ENCODE measurements at places on chromosomes 7 and 10.
A peak's percentile ranks its signal among the peaks of the same experiment; 100 is the strongest.

DNA sequence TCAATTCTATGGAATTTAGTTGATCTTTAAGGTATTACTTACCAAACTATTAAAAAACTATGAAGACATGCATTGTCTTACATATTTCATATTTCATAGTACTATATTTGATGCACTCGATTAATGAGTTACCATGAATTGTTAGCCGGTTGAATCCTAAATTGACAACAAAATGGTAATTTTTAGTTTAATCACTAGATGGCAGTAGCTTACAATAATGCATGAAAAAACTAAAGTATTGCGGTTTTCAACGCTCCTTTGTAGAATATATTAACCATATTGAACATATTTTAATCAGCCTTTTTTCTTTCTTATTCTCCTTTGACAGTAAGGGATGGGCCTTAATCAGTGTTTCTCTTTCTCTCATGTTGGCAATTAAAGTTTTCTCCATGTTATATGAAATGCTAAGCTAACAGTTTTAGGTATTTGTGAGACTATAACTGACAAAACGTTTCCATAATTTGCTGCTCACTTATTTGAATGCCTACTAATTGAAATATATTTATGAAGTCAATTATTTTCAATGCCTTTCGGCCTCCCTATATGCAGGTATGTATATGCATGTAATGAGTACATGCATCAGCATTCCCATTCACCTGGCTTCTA is 48.5 kb upstream of the ARL4A start:
- DNase-seq: no peak

GRCh38 chr10:99329304-99329553 is at the start of gene CNNM1:
Gene CNNM1, plus strand, starts transcription at chr10:99329356. Its CDS starts 32 bp downstream, at chr10:99329388.
- peak; percentile 6 for DNase-seq

DNA sequence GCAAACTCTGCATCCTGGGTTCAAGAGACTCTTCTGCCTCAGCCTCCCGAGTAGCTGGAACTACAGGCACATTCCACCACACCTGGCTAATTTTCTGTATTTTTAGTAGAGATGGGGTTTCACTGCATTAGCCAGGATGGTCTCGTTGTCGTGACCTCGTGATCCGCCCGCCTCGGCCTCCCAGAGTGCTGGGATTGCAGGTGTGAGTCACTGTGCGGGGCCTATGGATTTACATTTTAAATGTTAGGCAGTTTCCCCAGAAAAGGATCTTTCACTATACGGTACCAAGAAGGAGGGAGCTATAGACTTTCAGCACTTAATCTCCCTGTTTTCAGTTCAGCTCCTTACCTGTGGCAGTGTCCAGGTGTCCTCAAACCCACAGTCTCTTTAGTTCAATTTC is 50.8 kb downstream of the SIRT1 start:
- no peak for DNase-seq

DNA sequence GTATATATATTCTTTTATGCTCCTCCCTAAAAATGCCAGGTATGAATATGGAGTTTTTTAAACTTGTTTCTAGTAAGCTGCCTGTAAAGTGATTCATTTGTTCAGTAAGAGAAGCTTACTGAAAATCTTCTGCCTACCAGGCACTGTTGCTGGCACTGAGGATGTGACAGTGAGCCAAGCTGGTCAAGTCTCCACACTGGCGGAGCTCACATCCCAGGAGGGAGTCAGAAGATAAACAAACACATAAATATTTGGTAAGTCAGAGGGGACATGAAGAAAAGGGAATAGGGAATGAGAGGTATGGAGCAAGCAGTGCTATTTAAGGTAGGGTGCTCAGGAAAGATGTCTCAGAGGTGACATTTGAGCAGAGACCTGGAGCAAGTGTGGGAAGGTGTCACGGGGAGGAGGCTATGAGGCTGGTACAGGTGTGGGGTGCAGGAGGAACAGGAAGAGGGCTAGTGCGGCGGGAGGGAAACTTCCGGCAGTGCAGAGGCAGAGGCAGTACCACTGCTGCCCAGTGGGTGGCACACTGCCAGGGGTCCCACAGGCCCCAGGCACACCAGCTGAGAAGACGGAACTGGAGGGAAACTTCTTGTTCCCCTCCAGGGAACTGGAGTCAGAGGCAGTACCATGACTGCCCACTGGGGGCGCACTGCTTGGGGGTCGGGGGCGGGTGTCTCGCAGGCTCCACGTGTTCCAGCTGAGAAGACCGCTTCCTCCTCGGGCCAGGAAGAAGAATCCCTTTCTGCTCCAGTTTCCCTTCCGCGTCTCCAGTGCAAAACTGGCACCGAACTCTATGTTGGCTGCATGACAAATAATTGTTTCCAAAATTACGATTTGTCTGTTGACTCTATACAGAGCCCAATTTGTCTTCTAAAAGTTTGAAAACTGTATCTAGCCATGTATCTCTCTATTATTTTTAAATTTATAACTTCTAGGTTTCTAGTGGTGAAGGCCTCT is 161.0 kb downstream of the TEX36 start:
- DNase-seq: peak; percentile 6

GRCh38 chr7:134637934-134638719 is 8.5 kb upstream of the BPGM start:
- no peak for DNase-seq

- no peak for DNase-seq
These were observed 10.4 kb downstream of the C10orf105 start for GRCh38 chr10:71708897-71709882.

GRCh38 chr7:102241431-102241830 is 45.2 kb upstream of the SH2B2 start:
- no peak for DNase-seq

DNA sequence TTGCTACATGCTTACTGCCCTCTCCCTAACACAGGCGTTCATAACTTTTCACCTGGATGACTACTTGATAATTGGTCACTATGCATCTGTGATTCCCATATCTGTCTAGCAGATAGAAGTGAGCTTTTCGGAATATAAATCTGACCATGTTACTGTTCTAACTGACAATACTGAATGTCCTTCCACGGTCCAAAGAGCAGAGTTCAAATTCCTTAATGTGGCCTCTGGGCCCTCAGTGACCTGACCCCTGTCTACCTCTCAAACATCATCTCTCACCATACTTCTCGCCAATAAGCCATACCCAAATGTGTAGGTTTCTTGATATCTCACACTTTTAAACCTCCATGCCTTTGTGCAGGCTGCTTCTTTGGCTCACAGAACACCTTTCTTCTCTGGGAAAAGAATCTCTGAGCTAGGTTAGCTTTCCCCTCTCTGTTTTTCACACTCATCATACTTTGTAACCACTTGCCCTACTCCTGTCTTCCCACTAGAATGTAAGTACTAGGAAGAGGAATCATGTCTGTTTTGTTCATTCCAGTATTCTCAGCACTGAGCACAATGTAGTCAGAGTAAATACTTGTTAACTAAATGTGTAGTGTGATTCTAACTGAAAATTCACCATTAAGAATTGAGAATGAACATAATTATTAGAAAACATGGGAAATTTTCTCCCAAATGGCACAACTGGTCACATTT is 39.2 kb upstream of the LRRC17 start:
- DNase-seq: no peak

DNA sequence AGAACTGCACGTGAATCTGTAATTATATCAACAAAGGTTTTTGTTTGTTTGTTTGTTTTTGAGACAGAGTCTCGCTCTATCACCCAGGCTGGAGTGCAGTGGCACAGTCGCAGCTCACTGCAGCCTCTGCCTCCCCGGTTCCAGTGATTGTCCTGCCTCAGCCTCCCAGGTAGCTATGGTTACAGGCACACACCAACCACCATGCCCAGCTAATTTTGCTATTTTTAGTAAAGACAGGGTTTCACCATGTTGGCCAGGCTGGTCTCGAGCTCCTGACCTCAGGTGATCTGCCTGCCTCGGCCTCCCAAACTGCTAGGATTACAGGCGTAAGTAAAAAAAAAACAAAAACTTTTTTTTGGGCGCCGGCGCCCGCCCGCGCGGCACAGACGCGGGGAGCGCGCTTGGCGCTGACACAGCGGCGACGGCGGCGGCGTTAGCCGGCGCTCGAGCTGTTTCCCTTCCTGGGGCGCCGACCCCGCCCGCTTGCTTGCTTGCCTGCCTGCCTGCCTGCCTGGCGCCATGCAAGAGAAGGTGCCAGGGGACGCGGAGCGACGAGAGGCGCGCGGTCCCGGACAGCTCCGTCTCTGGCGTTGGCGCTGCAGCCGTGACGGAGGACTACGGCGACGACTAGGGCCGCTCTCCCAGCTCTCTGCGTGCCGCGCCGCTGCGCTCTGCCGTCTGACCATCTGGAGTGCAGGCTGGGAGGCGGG is 171.4 kb upstream of the NUPR2 start:
- DNase-seq: no peak

- no peak for DNase-seq
These were observed 4.7 kb upstream of the TMEM72 start for GRCh38 chr10:44906486-44906885.

DNA sequence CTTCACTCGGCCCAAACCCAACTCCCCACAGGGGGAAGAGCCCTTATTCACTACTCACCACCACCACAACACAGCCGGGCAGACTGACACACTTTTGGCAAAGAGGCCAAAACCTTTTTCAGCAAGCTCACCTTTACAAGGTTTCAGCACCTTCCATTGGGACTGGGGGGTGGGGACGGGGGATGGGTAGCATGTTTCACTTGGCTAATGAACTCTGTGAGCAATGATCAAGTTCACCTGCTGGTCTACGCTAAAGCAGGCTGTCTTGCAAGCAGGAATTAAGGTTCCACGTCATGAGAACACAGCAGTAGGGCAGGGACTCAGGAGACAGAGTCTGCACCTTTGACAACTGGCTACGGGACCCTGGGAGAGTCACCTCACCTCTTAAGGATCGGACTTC is 7.0 kb downstream of the FAM53B start:
- DNase-seq: no peak

GRCh38 chr10:81019029-81019890 is 481.6 kb downstream of the SH2D4B start:
- DNase-seq: no peak
